Stimulated activated CD4-positive, alpha-beta T cell treated with anti-CD3 and anti-CD28 coated beads, Interleukin-2, amount 100 ng/mL, for 4 hours (primary cell): ENCODE measurements at places on chromosomes 6 and 20.
A peak's percentile ranks its signal among the peaks of the same experiment; 100 is the strongest.

DNA sequence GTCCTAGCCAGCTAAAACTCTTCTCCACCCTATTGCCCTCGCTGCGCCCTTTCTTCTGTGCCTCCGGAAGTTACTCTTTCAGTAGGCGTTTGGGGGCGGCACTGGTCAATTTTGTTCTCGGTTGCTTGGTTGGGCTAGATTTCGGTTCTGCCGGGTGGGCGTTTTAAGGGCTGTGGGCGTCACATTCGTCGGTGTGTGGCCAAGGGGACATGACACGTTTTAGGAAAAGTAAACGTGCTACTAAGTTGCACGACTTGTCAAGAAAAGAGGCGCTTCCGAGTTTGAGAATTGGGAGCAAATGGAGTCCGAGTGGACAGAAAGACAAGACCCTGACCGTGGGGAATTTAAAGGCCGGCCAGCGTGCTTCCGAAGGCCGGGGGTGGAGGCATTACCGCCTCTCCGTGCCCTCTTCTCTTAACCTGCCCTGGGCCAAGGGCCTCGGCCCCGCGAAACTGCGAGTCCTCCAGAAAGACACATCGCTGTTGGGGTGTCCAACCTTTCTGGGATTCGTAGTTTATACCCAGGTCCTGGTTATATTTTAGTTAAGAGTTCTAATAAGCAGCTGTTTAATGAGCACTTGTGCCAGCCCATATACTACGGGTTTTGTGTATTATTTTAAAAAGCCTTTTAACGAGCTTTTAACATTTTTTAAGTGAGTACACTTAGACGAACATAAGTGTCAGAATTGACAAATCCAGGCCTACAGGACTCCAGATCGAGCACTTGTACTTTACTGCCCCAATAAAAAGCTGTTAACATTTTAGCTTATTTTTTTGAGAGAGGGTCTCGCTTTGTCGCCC, 664 bp upstream of the BAG6 start:
- DNase-seq: peak; percentile 85

GRCh38 chr6:169975286-169975685, 223.9 kb downstream of the ERMARD start:
- DNase-seq: no peak

GRCh38 chr6:109300874-109301273, 81.4 kb downstream of the CD164 start:
- DNase-seq: no peak

DNA sequence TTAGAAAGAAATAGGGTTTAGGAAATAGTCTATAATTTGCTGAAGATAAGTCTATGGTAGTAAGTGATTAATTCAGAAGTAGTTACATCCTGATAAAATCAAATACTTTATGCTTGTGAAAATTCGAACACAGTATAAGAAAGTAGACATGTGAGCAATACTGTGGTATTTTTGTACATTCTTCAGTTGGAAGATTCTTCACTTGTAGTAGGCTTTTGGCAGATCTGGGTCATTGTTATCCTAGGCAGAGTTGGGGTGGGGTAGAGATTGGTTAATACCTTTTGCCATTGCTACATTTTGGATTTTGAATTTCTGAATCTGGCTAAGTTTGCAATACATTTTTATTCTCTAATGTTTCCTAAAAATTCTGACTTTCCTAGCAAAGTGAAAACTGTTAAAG, 197.5 kb downstream of the BCKDHB start:
- DNase-seq: no peak

DNA sequence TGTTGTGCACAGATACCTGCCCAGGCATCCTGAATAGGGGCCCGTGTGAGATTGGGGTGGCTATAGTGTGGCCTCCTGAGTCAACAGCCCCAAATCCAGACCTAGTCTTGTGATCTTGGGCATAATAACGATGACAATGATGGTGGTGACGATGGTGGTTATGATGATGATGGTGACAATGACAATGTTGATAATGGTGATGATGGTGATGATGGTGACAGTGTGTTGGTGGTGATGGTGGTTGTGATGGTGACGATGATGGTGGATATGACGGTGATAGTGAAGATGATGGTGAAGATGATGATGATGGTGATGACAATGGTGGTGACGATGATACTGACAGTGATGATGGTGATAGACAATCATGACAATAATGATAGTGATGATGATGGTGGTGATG, 5.1 kb upstream of the RPS21 start:
- no peak for DNase-seq

- DNase-seq: no peak
Measured at GRCh38 chr20:9457136-9457535, 57.3 kb upstream of the LAMP5 start.
